ENCODE measurements at places on chromosomes 13 and 19. TPM values are rescaled to one million over a fixed set of nuclear protein-coding genes. Genes with fewer than 3 reads are reported as not detected.

GRCh38 chr19:29457413-29457812 lies 68.4 kb upstream of the VSTM2B start:
- no peak for DNase-seq

- DNase-seq = no peak
These were observed 65.2 kb downstream of the DACH1 start for GRCh38 chr13:71801781-71802180.

The KIR2DL3 gene
- not detected for total RNA-seq

The FARP1 gene
- total RNA-seq = 15.5 TPM
